GM13976 (cell line): ENCODE measurements at places on chromosomes 1 and 21.

- DNase-seq = no peak
These were observed 122.3 kb downstream of the C1orf21 start for GRCh38 chr1:184509105-184509504.

DNA sequence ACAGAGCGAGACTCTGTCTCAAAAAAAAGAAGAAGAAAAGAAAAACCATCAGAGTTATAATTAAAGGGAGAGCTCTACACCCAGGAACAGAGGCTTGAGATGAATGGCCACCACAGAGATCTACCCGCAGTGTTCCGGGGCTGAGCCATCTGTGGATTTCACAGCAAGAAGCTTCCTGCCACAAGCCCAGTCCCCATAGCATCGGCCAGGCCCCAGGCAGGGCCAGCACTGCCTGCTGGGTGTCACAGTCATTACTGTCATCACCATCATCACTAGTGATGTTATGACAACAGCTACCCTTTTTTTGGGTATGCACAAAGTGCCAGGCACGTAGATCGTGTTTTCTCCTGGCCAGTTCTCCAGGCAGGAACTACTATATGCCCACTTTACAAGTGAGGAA lies 111.6 kb upstream of the VAMP3 start:
- no peak for DNase-seq

- DNase-seq = no peak
These were observed 19.2 kb upstream of the CLSTN1 start for GRCh38 chr1:9842781-9843575.

DNA sequence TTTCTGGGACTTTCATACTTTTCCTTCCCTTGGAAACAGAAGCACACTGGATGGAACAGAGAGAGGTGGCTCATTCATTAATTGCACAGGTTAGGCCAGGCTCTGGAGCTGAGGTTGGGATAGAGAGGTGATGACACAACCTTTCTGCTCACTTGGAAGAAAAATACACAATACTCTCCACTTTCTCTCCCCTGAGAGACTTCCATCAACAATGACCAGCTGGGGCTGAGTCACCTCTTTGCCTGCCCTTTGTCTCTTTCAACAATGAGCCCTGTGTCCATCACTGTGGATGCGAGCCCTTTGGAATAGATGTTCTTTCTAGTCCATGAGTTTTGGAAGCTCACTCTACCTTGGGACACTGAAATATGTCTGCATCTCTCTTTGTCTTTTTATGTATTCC lies 43.1 kb downstream of the ATP2B4 start:
- DNase-seq = no peak

DNA sequence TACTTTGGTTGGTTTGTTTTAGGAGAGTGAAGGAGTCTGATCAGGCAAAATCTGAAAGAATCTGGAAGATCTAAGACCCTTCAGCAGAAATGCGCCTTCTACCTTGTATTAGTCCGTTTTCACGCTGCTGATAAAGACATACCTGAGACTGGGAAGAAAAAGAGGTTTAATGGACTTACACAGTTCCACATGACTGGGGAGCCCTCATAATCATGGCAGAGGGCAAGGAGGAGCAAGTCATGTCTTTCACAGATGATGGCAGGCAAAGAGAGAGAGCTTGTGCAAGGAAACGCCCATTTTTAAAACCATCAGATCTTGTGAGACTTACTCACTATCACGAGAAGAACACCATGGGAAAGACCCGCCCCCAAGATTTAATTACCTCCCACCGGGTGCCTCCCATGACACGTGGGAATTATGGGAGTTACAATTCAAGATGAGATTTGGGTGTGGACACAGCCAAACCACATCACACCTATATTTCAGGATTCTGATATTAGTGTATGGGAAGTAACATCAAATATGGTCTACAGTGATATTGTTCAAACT lies 99.3 kb downstream of the GLUL start:
- DNase-seq = no peak

GRCh38 chr21:32965129-32965680 lies 60.5 kb upstream of the OLIG2 start:
- DNase-seq = no peak
